ENCODE measurements at places on chromosomes 16 and 17. TPM values are rescaled to one million over a fixed set of nuclear protein-coding genes. Genes with fewer than 3 reads are reported as not detected.

DNA sequence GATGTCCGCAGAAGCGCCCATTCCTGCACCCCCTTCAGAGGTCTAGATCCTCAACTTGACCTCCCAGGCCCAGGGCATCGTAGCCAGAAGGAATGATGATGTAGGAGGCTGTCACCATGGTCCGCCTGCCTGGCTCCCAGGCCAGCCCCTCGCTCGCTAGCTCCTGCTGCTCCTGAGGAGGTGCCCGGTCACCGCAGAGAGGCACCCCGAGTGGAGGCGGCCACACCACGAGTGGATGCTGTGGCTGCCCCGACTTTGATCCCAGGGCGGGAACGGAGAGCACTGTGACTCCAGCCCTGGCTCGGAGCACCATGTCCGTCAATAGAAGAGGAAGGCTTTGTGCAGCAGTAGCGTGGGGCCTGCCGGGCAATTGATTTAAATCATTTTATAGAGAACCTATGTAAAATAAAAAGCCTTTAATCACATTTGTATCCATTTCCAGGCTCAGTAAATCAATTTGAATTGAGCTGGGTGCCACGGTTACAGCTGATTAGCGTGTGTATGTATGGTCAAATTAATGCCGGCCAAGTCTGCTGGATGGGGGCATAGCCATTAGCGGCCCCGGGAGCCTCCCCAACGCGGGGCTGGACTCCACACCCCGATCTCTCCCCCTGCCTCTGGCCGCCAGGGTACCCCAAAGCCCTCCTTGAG is 122.6 kb upstream of the GSE1 start:
- DNase-seq, result no peak
- no peak overlapping the region for H3K4me3 ChIP-seq
- no peaks in the 10 kb centered on the region for H3K36me3 ChIP-seq

The DRC3 gene
- polyA plus RNA-seq, result 0.39 TPM

DNA sequence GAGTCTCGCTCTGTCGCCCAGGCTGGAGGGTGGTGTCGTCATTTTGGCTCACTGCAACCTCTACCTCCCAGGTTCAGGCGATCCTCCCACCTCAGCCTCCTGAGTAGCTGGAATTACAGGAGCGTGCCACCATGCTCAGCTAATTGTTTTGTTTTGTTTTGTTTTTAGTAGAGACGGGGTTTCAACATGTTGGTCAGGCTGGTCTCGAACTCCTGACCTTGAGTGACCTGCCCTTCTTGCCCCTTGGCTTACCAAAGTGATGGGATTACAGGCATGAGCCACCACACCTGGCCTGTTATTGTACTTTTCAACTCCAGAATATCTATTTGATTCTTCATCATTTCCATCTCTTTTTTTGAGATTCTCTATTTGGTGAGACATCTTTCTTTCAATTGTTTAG is 9.0 kb upstream of the ADORA2B start:
- no peak overlapping the region for H3K27ac ChIP-seq
- no peak for DNase-seq
- H3K27me3 ChIP-seq, result no peaks in the 10 kb centered on the region

GRCh38 chr17:29433541-29433940 is 43.4 kb downstream of the TAOK1 start:
- DNase-seq, result peak; percentile 1
- H3K4me1 ChIP-seq, result peaks cover 2% of the 10 kb centered on the region
- no peaks in the 10 kb centered on the region for H3K27me3 ChIP-seq
- peaks cover 19% of the 10 kb centered on the region for H3K36me3 ChIP-seq
- H3K4me3 ChIP-seq, result no peak overlapping the region

- peaks cover 43% of the 10 kb centered on the region for H3K4me1 ChIP-seq
- peaks cover 49% of the 10 kb centered on the region for H3K36me3 ChIP-seq
- H3K27me3 ChIP-seq, result no peaks in the 10 kb centered on the region
Measured at GRCh38 chr16:89759746-89760340, 38.5 kb downstream of the ZNF276 start.

GRCh38 chr16:10386517-10387100 is 748 bp downstream of the ATF7IP2 start:
- peak overlapping the region; percentile 30 for H3K27ac ChIP-seq
- H3K4me3 ChIP-seq, result peak overlapping the region; percentile 72
- peaks cover 15% of the 10 kb centered on the region for H3K4me1 ChIP-seq
- DNase-seq, result no peak
- H3K36me3 ChIP-seq, result no peaks in the 10 kb centered on the region

- DNase-seq, result no peak
- H3K27ac ChIP-seq, result no peak overlapping the region
- peaks cover 5% of the 10 kb centered on the region for H3K27me3 ChIP-seq
- H3K4me3 ChIP-seq, result no peak overlapping the region
- no peaks in the 10 kb centered on the region for H3K36me3 ChIP-seq
- peaks cover 26% of the 10 kb centered on the region for H3K4me1 ChIP-seq
Measured at GRCh38 chr17:82301916-82302567, 15.4 kb downstream of the CD7 start.

DNA sequence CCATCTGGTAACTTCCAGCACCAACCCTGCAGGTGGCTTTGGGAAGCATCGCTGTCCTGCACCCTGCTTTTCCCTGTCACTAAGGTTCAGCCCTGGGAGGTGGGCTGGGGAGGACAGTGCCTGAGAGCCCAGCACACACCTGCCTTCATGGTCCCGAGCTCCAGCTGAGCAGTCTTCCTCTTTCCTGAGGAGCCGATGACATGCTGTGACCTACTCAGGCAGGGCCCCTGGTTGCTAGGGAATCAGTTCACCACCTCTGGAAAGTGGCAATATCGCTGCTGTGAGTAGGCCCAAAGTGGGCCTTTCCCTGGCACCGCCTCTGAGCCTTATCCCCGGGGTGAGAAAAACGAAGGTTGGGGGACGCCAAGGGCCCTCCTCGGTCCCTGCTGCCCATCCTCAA is 17.9 kb downstream of the ST3GAL2 start:
- H3K36me3 ChIP-seq, result no peaks in the 10 kb centered on the region
- no peak for DNase-seq
- no peak overlapping the region for H3K27ac ChIP-seq
- no peaks in the 10 kb centered on the region for H3K27me3 ChIP-seq

- peaks cover 48% of the 10 kb centered on the region for H3K4me1 ChIP-seq
- no peaks in the 10 kb centered on the region for H3K27me3 ChIP-seq
- peaks cover 67% of the 10 kb centered on the region for H3K36me3 ChIP-seq
- no peak overlapping the region for H3K27ac ChIP-seq
Measured at GRCh38 chr17:81601525-81602120, 35.3 kb downstream of the NPLOC4 start.

- no peak for DNase-seq
- no peaks in the 10 kb centered on the region for H3K36me3 ChIP-seq
- no peaks in the 10 kb centered on the region for H3K27me3 ChIP-seq
Measured at GRCh38 chr16:87822108-87822970, 47.0 kb downstream of the SLC7A5 start.

DNA sequence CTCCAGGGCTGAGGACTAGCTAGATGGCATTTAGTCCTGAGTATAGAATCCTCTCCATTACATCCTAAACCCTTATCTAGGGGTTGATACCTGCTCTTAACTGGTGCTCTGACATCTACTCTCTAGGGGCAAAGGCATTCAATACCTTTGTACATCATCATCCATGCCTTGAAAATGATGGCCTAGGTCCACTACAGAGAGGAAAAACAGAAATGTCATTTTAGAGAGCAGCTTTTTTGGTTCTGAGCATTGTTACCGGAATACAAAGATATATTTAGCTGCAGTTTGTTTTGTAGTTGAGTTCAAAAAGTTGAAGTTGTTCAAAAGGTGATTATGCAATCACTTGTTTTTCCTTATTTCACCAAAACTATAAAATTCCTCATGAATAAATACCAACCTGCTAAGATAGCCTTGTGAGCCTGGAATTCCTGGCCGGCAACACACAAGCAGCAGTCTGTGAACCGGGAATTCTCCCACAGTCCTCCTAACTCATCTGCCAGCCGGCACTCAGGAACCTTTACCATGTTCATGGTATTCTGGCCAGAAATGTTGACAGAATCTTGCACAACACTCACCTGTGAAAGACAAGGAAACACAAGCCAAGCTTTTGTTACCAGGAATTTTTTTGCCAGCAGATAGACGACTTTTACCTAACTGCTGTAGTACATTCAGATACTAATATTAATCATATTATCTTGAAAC is 35.4 kb downstream of the NXPH3 start:
- H3K36me3 ChIP-seq, result peaks cover 79% of the 10 kb centered on the region
- DNase-seq, result no peak
- no peak overlapping the region for H3K27ac ChIP-seq
- no peaks in the 10 kb centered on the region for H3K27me3 ChIP-seq
- no peak overlapping the region for H3K4me3 ChIP-seq

- no peaks in the 10 kb centered on the region for H3K27me3 ChIP-seq
- no peak overlapping the region for H3K4me3 ChIP-seq
- H3K4me1 ChIP-seq, result peaks cover 4% of the 10 kb centered on the region
- H3K27ac ChIP-seq, result peak overlapping the region; percentile 51
- H3K36me3 ChIP-seq, result peaks cover 95% of the 10 kb centered on the region
- DNase-seq, result peak; percentile 41
Measured at GRCh38 chr16:66728117-66728787, 23.2 kb downstream of the DYNC1LI2 start.

DNA sequence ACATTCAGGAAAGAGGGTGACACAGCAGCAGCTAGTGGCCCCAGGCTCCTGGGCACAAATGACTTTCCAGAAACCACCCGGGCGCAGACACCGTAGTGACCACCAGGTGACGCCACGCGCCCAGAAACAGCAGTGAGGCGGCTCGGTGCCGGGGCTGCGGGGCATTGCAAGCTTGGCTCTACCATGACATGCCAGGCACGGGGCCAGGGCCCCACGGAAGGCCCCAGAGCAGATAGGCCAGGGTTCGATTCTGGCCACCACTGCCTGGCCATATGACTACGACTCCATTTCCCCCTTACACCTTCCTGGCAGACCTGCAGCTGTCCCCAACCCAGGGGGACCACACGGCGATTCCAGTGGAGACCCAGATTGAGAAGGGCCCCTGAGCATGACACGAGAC is 6.7 kb downstream of the RHBDF1 start:
- peaks cover 16% of the 10 kb centered on the region for H3K27me3 ChIP-seq
- H3K36me3 ChIP-seq, result no peaks in the 10 kb centered on the region
- H3K27ac ChIP-seq, result no peak overlapping the region
- no peaks in the 10 kb centered on the region for H3K4me1 ChIP-seq

The ZNF267 gene
- polyA plus RNA-seq, result 5.8 TPM

DNA sequence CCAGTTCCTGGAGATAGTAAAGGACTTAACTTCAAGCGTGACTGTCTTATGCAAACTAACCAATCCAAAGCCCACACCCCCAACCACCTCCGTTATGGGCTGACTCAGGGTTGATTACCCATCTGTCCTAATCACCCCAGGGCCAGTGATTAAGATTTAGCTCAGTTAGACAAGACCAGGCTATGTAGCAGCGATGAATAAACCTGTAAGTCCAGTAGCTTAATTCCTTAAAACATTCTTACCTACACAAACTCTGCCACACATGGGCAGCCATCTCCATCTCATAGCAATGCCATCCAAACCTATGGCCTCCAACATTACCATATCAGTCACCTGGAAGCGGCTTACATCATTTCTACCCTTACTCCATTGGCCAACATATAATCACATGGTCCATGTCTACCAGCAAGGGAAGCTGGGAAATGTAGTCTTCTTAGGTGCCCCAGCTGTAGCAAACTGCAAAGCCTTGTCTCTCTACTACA is 266.7 kb downstream of the SHISA9 start:
- DNase-seq, result no peak
- H3K27me3 ChIP-seq, result no peaks in the 10 kb centered on the region
- no peaks in the 10 kb centered on the region for H3K4me1 ChIP-seq
- no peaks in the 10 kb centered on the region for H3K36me3 ChIP-seq

GRCh38 chr16:10619271-10619849 is 39.0 kb upstream of the EMP2 start:
- peak; percentile 45 for DNase-seq
- peaks cover 2% of the 10 kb centered on the region for H3K27me3 ChIP-seq
- H3K4me1 ChIP-seq, result peaks cover 17% of the 10 kb centered on the region

The TEX19 gene
- polyA plus RNA-seq, result not detected

DNA sequence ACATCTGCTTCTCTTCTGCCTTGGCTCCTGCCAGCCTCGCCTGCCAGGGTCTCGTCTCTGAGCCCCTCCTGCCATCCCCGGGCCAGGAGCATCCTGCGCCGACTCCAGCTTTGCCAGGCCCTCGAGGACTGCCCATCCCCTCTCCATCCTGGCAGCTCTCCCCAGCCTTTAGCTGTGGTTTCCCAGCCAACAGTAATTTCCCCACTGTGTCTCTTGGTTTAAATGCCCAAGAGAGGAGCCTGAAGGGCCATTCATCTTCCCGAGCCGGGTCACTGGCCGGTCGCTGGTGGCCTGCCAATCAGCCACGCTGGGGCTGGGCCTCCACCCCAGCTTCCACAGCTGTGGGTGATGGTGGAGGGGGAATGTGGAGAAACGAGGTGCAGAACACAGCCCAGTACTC is 47.8 kb downstream of the MRC2 start:
- no peaks in the 10 kb centered on the region for H3K27me3 ChIP-seq
- H3K36me3 ChIP-seq, result no peaks in the 10 kb centered on the region
- H3K4me1 ChIP-seq, result no peaks in the 10 kb centered on the region
- no peak overlapping the region for H3K4me3 ChIP-seq
- H3K27ac ChIP-seq, result no peak overlapping the region

GRCh38 chr17:78734793-78735641 is 47.1 kb downstream of the CYTH1 start:
- H3K27ac ChIP-seq, result peak overlapping the region; percentile 92
- H3K4me1 ChIP-seq, result peaks cover 66% of the 10 kb centered on the region
- no peak for DNase-seq

- no peaks in the 10 kb centered on the region for H3K36me3 ChIP-seq
- peak overlapping the region; percentile 66 for H3K27ac ChIP-seq
- H3K27me3 ChIP-seq, result no peaks in the 10 kb centered on the region
- peaks cover 63% of the 10 kb centered on the region for H3K4me1 ChIP-seq
Measured at GRCh38 chr17:10061111-10061845, 137.1 kb downstream of the GAS7 start.

The PMFBP1 gene
- polyA plus RNA-seq, result 0.87 TPM

DNA sequence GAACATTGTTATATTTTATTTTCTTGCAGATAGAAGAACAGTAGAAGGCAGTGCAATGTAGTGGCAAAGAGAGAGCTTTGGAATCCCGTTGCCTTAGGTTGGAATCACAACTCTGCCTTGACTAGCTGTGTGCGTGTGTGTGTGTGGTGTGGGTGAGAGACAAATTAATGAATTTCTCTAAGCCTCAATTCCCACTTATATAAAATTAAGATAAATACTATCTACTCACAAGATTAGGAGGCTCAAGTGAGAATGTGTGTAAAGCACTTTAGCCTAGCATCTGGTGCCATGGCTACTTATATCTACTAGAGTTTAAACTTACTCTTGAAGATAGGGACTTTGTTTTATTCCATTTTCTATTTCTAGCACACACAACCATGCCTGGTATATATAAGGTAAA is 12.8 kb downstream of the CPD start:
- H3K36me3 ChIP-seq, result peaks cover 59% of the 10 kb centered on the region
- peaks cover 17% of the 10 kb centered on the region for H3K4me1 ChIP-seq
- no peak overlapping the region for H3K27ac ChIP-seq
- H3K4me3 ChIP-seq, result no peak overlapping the region

The MYH1 gene
- polyA plus RNA-seq, result not detected

- no peak overlapping the region for H3K27ac ChIP-seq
- no peaks in the 10 kb centered on the region for H3K27me3 ChIP-seq
- H3K4me3 ChIP-seq, result no peak overlapping the region
- no peaks in the 10 kb centered on the region for H3K4me1 ChIP-seq
Measured at GRCh38 chr17:79678091-79678735, 52.5 kb upstream of the ENPP7 start.

The RGS11 gene
- polyA plus RNA-seq, result 0.07 TPM

- no peak for DNase-seq
- H3K36me3 ChIP-seq, result no peaks in the 10 kb centered on the region
- no peaks in the 10 kb centered on the region for H3K27me3 ChIP-seq
- H3K4me3 ChIP-seq, result no peak overlapping the region
- no peaks in the 10 kb centered on the region for H3K4me1 ChIP-seq
Measured at GRCh38 chr17:64309710-64310109, 46.6 kb upstream of the TEX2 start.

- DNase-seq, result peak; percentile 35
- peaks cover 19% of the 10 kb centered on the region for H3K4me1 ChIP-seq
- H3K4me3 ChIP-seq, result peak overlapping the region; percentile 80
- H3K27ac ChIP-seq, result peak overlapping the region; percentile 64
- no peaks in the 10 kb centered on the region for H3K27me3 ChIP-seq
- no peaks in the 10 kb centered on the region for H3K36me3 ChIP-seq
Measured at GRCh38 chr16:21301168-21301894, 23.2 kb upstream of the CRYM start.

Data from CD14-positive monocyte (primary cell).